ENCODE measurements at places on chromosomes 13 and 19. TPM values are rescaled to one million over a fixed set of nuclear protein-coding genes. Genes with fewer than 3 reads are reported as not detected.

GRCh38 chr19:47070756-47071155, 22.3 kb upstream of the TMEM160 start:
- no peak for DNase-seq
- no peak overlapping the region for H3K27ac ChIP-seq
- H3K27me3 ChIP-seq, result no peaks in the 10 kb centered on the region
- H3K36me3 ChIP-seq, result peaks cover 5% of the 10 kb centered on the region
- H3K4me1 ChIP-seq, result no peaks in the 10 kb centered on the region

DNA sequence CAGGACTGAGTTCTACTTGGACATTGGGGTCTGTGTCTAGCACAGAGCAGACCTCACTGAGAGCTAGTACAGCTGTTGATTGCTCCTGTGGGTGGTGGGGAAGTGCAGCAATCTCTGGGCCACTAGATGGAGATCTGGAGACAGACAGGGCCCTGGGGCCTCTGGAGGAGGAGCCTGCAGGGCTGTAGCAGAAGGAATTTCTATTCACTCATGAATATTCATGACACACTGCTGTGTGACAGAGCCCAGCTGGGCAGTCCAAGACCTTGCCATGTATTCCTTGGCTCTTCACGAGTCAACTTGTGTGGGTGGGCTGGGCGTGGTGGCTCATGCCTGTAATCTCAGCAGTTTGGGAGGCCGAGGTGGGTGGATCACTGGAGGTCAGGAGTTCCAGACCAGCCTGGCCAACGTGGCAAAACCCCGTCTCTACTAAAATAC, 37.5 kb downstream of the SUGP2 start:
- H3K4me3 ChIP-seq, result no peak overlapping the region
- DNase-seq, result peak; percentile 98
- peak overlapping the region; percentile 87 for H3K27ac ChIP-seq
- H3K4me1 ChIP-seq, result peaks cover 6% of the 10 kb centered on the region

GRCh38 chr19:10764340-10764894, 46.5 kb downstream of the DNM2 start:
- no peaks in the 10 kb centered on the region for H3K27me3 ChIP-seq
- H3K27ac ChIP-seq, result no peak overlapping the region
- H3K4me1 ChIP-seq, result peaks cover 18% of the 10 kb centered on the region

DNA sequence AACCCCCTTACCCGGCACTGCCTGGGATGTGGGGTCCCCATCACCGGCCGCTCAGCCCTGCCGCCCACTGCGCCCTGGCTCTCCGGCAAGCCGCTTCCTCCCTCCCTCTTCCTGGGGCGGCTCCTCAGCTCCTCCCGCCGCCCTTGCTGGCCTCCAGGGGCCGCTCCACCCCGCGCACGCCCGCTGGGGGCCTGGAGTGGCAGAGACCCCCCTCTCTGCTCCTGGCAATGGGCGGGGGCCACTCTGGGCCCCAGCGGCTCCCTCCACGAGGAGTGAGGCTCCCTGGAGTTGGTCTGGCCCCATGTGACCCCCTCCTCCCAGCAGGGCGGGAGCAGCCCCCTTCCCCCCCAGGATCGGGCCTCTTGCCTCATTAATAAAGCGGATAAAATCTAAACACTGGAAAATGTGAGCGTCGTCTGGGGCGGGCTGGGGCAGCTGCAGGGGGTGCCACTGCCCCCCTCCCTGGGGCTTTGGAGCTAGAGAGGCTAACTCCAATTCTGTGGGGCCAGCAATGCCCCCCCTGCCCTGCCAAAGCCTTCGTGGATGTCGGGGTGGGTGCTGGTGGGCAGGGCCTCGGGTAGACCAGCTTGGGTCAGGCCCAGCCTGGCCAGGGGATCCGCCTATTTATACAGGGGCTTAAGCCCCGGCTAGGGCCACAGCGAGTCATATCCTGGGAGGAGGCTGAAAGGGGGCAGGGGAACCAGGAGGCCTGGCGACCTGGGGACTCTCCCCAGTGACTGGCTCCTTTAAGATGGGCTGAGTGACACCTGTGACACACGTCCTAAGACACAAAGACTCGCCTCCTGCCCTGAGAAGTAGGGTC, at the start of gene PTGER1:
Gene PTGER1, minus strand, starts transcription at position 104 of the 823 bp plus-strand sequence. CDS start 1,034 bp downstream, outside the sequence.
- H3K4me1 ChIP-seq, result peaks cover 9% of the 10 kb centered on the region
- peaks cover 12% of the 10 kb centered on the region for H3K36me3 ChIP-seq
- H3K4me3 ChIP-seq, result peak within 1 kb of the TSS; percentile 30
- H3K27ac ChIP-seq, result no peak within 1 kb of the TSS
- no peaks in the 10 kb centered on the region for H3K27me3 ChIP-seq
- DNase-seq, result peak; percentile 67

The FUT2 gene
- polyA plus RNA-seq, result 0.24 TPM

The IFNL1 gene
- polyA plus RNA-seq, result not detected

GRCh38 chr19:5967994-5968430, 9.9 kb downstream of the RANBP3 start:
- H3K4me1 ChIP-seq, result peaks cover 26% of the 10 kb centered on the region
- H3K27me3 ChIP-seq, result no peaks in the 10 kb centered on the region
- H3K4me3 ChIP-seq, result no peak overlapping the region
- peak; percentile 81 for DNase-seq

DNA sequence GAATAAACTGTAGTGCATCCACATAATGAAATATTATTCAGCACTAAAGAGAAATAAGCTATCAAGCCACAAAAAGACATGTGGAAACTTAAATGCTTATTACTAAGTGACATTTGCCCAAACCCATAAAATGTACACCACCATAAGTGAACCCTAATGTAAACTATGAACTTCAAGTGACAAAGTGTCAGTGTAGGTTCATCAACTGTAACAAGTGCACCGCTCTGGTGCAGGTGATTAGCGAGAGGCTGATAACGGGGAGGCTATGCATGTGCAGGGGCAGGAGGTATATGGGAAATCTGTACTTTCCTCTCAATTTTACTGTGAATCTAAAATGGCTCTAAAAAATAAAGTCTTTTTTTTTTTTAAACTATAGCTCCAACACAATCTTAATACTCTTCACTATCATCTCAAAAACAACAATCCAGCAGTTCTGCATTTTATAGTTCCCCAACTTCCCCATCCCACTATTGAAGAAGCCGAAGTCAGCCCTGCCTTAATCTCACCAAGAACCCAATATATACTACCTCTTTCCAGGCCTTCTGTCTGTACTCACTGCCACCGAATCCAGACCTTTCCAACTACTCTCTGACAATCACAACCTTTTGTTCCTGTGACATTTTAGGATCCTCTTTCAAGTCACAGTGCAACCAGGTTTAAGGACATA, 22.6 kb downstream of the ELF1 start:
- H3K27ac ChIP-seq, result no peak overlapping the region

The PCDH9 gene
- polyA plus RNA-seq, result 0.39 TPM

- no peaks in the 10 kb centered on the region for H3K4me1 ChIP-seq
- DNase-seq, result no peak
- no peaks in the 10 kb centered on the region for H3K27me3 ChIP-seq
- H3K27ac ChIP-seq, result no peak overlapping the region
- H3K36me3 ChIP-seq, result no peaks in the 10 kb centered on the region
- H3K4me3 ChIP-seq, result no peak overlapping the region
Observed at GRCh38 chr13:20116213-20116612, 44.6 kb downstream of the GJA3 start.

GRCh38 chr19:37706052-37706605, 13.4 kb downstream of the ZNF607 start:
- no peak for DNase-seq
- no peak overlapping the region for H3K4me3 ChIP-seq
- no peaks in the 10 kb centered on the region for H3K4me1 ChIP-seq
- H3K27ac ChIP-seq, result no peak overlapping the region
- H3K27me3 ChIP-seq, result no peaks in the 10 kb centered on the region

The KCNN4 gene
- 9.4 TPM for polyA plus RNA-seq

DNA sequence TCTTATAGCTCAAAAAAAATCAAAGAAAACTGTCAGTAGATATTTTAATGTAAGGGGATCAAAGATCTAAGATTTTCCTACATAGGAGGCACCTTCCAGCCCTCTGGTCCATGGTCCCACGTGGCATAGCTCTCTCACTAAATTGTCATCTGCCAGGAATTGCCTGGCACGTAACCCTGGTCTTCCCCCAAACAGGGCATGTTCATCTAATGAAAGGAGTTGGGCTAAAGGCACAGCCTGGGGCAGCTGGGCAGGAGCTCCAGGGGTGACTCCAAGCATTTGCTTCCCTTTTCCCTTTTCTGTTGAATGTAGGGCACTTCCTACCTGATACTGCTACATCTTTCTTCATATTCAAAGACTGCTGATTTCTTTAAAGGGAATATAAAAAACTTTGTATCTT, 148.7 kb downstream of the COL4A1 start:
- H3K36me3 ChIP-seq, result peaks cover 36% of the 10 kb centered on the region
- no peak overlapping the region for H3K27ac ChIP-seq
- no peak overlapping the region for H3K4me3 ChIP-seq
- DNase-seq, result no peak

The HDGFL2 gene
- polyA plus RNA-seq, result 23.0 TPM

DNA sequence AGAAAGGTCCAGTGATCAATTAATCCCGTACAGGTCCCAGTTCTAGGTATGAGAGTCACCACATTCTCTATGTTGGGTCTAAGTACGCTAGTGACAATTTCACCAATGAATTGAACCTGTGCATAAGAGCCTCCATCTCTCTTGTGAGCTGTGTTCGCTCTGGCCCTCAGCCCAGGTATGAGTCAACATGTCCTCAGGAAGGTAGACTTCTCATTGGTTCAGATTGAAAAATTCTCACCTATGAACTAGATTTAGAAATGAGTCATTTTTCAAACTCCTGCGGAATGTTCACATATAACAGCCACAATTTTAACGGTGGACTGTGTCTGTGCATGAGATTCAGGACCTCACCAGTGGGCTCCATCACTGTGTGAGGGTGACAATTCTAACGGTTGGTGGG, 12.7 kb upstream of the ZNF43 start:
- no peak overlapping the region for H3K27ac ChIP-seq
- no peaks in the 10 kb centered on the region for H3K4me1 ChIP-seq
- no peaks in the 10 kb centered on the region for H3K36me3 ChIP-seq
- no peak overlapping the region for H3K4me3 ChIP-seq

DNA sequence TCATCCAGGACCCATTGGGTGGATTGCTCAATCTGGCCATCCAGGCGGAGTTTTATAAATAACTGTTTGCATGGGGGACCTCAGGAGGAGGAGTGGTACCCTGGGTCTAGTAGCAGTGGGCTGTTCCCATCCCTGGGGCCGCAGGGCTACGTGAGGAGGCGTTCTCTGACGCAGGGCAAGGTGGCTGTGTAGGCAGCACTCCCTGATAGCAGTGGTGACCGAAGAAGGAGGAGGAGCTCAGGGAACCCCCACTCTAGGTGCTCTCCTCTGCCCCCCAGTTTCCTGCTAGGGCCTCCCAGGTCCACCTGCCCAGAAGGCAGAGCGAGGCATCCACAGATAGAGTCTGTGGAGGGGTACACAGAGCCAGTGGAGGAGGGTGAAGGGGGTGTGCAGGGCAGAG, 64.1 kb downstream of the CCNE1 start:
- DNase-seq, result no peak
- no peaks in the 10 kb centered on the region for H3K36me3 ChIP-seq
- no peaks in the 10 kb centered on the region for H3K27me3 ChIP-seq
- H3K4me1 ChIP-seq, result no peaks in the 10 kb centered on the region

- no peak overlapping the region for H3K27ac ChIP-seq
- H3K36me3 ChIP-seq, result no peaks in the 10 kb centered on the region
- DNase-seq, result no peak
- H3K4me3 ChIP-seq, result no peak overlapping the region
Observed at GRCh38 chr13:44397766-44398223, 24.2 kb downstream of the SERP2 start.

The GNG7 gene
- 0.13 TPM for polyA plus RNA-seq

DNA sequence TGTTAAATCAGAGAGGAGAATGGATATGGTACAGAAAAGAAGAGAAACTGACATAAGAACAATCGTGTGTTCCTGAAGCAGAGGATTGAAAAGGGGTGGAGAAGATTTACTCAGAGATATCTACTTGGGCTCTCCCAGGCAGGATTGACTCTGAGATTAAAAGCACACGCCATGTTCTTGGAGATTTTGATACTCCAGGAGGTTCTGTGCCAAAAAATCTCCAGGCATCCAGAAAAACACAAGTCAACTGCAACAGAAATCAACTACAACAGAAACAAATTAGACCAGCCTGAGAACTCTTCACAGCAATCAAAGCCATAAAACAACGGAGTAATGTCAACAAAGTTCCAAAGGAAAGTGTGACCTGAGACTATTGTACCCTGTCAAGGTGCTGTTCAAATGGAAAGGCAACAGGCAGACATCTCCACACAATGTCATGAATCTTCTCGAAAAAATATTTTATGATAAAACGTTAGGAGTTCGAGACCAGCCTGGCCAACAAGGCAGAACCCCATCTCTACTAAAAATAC, 104.2 kb downstream of the UBL3 start:
- no peaks in the 10 kb centered on the region for H3K27me3 ChIP-seq
- no peaks in the 10 kb centered on the region for H3K36me3 ChIP-seq
- peak; percentile 12 for DNase-seq
- peaks cover 18% of the 10 kb centered on the region for H3K4me1 ChIP-seq
- H3K4me3 ChIP-seq, result peak overlapping the region; percentile 27
- H3K27ac ChIP-seq, result no peak overlapping the region

- no peaks in the 10 kb centered on the region for H3K4me1 ChIP-seq
- no peak overlapping the region for H3K27ac ChIP-seq
- no peak overlapping the region for H3K4me3 ChIP-seq
- H3K27me3 ChIP-seq, result no peaks in the 10 kb centered on the region
- no peaks in the 10 kb centered on the region for H3K36me3 ChIP-seq
Observed at GRCh38 chr13:103406967-103407366, 340.8 kb upstream of the SLC10A2 start.

The ZNF302 gene
- 20.5 TPM for polyA plus RNA-seq

The ZNF558 gene
- 13.6 TPM for polyA plus RNA-seq

- no peaks in the 10 kb centered on the region for H3K36me3 ChIP-seq
- no peak overlapping the region for H3K27ac ChIP-seq
- no peak overlapping the region for H3K4me3 ChIP-seq
- no peaks in the 10 kb centered on the region for H3K4me1 ChIP-seq
Observed at GRCh38 chr19:4241824-4242430, 5.0 kb upstream of the YJU2 start.

The NLRP11 gene
- not detected for polyA plus RNA-seq

GRCh38 chr13:32495841-32496240, 42.8 kb downstream of the N4BP2L2 start:
- no peaks in the 10 kb centered on the region for H3K27me3 ChIP-seq
- DNase-seq, result no peak
- 0 out of 2 replicates have a peak, but pooled peaks cover 15% of the 10 kb centered on the region for H3K4me1 ChIP-seq
- no peak overlapping the region for H3K4me3 ChIP-seq
- H3K27ac ChIP-seq, result no peak overlapping the region

- H3K27me3 ChIP-seq, result no peaks in the 10 kb centered on the region
- peaks cover 5% of the 10 kb centered on the region for H3K36me3 ChIP-seq
- peaks cover 12% of the 10 kb centered on the region for H3K4me1 ChIP-seq
- H3K4me3 ChIP-seq, result peak overlapping the region; percentile 94
Observed at GRCh38 chr19:58518256-58519086, 1.1 kb downstream of the ZBTB45 start.

DNA sequence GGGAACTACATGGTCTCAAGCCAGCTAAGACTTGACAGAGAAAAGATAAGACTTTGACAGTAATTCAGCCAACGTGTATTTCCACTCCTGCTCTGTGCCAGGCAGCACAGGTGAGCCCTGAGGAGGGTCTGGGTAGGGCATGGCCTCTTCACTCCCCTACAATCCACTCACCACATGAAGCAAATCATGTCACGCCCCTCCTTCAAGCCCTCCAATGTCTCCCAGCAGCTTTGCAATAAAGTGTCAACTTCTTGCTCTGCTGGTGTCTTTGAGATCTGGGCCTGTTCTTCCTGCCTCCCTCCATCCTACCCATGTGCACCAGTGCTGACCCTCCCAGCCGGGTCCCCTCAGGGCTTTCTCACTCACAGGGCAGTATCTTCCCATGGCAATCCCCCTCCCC, 58.5 kb downstream of the CCDC70 start:
- DNase-seq, result no peak
- no peaks in the 10 kb centered on the region for H3K4me1 ChIP-seq
- H3K4me3 ChIP-seq, result no peak overlapping the region
- peaks cover 12% of the 10 kb centered on the region for H3K27me3 ChIP-seq
- H3K36me3 ChIP-seq, result no peaks in the 10 kb centered on the region
- no peak overlapping the region for H3K27ac ChIP-seq
